ENCODE measurements at places on chromosomes 11 and 22.

DNA sequence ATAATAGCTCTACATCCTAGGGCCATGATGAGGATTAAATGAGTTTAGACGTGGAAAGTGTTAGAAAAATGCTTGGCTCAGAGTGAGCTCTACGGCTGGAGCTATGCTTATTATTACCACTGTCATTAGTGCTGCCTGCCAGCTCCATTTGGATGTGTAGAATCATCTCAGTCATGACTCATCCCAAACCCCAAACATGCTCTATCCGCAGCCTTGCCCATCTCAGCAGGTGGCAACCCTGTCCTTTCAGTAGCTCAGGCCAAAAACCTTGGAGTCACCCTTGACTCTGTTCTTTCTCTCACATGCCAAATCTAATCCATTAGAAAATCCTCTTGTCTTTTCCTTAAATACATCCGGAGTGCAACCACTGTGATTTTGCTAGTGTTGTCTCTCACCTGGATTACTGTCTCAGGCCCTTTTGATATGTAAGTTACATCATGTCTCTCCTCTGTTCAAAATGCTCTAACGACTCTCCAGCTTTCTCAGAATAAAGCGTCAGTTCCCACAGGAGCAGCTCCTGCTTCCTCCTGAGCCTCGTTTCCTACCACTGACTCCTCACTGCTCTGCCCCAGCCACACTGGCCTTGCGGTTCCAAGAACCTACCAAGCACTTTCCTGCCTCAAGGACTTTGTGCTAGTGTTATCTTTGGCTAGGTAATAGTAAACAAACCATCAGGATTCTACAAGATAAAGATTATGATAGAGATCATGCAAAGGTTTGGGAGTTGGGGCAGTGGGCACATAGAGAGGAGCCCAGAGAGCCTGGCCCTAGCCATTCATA, 10.5 kb upstream of the CHRM1 start:
- DNase-seq, result no peak

GRCh38 chr22:49933236-49934159, 15.1 kb downstream of the CRELD2 start:
- DNase-seq, result no peak

DNA sequence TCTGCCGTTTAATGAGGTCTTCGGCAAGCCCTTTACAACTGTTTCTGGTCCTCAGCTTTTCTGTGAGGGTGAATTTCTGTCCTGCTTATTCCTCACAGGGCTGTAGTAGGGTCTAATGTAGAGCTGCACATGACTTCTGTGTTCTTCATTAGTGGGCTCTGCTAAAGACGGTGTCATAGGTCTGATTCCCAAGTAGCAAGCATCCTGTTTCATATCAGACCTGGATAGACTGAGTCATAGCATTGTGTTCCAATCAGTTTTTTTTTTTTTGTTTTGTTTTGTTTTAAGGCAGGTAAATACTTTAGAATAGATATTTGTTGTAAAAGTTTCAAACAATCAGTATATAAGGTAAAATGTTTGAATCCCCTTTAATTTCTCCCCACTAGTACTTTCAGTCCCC, 35.4 kb downstream of the BIRC2 start:
- no peak for DNase-seq

DNA sequence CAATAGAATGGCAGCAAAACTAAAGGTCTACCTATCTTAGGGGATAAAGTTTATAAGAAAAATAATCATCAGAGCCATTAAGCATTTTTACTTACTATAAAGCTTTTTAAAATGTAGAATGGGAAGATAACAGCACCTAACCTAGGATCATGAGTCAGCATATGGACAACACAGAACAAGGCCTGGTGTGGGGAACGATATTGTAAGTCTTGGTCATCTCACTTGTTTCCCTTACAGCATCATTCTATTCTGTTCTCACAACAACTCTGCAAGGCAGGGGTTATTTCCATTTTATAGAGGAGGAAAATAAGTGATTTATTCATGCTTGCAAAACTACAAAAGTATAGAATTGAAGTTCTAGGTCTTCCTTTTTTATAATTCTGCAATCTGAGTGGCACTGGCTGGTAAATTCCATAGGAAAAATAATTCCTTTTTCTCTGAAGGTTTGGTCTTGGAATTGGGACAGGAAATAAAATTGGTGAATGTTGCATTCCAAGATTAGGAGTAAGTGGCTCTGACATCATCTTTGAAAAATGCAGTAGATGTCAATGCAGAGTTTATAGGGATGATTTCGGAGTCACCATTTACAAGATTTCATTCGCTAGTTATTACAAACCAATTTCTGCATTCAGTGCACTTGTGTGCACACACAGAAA, 423.0 kb downstream of the DYNC2H1 start:
- no peak for DNase-seq

DNA sequence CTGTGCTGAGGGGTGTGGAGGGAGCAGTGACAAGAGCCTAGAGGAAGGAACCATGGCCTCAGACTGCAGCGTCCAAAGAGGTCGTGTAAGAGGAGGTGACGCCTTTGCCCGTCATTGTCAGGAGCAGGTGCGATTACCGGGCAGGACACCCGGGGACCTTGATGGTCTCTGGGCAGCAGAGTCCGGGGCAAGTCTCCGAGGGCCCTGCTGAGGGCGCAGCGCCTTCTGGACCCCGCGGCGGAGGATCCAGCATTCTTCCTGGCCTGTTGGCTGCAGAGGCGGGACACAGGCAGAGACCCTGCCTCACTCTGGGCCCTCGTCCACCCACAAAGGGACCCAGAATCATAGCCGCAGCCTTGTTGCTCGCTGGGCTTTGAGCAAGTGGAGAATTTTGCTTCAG, 1168.8 kb downstream of the BRD1 start:
- no peak for DNase-seq

- no peak for DNase-seq
These were observed 27.8 kb downstream of the ANO1 start for GRCh38 chr11:70105755-70106571.

DNA sequence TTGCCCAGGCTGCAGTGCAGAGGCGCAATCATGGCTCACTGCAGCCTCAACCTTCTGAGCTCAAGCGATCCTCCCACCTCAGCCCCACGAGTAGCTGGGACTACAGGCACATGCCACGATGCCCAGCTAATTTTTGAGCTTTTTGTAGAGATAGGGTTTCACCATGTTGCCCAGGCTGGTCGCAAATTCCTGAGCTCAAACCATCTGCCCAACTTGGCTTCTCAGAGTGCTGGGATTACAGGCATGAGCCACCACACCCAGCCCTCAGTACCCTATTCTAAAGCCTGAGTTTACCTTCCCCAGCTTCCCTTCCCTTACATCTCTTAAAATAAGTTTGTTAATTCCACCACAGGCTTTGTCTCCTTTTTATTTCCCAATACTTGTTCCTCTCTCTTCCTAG, 59.1 kb downstream of the AMBRA1 start:
- no peak for DNase-seq

DNA sequence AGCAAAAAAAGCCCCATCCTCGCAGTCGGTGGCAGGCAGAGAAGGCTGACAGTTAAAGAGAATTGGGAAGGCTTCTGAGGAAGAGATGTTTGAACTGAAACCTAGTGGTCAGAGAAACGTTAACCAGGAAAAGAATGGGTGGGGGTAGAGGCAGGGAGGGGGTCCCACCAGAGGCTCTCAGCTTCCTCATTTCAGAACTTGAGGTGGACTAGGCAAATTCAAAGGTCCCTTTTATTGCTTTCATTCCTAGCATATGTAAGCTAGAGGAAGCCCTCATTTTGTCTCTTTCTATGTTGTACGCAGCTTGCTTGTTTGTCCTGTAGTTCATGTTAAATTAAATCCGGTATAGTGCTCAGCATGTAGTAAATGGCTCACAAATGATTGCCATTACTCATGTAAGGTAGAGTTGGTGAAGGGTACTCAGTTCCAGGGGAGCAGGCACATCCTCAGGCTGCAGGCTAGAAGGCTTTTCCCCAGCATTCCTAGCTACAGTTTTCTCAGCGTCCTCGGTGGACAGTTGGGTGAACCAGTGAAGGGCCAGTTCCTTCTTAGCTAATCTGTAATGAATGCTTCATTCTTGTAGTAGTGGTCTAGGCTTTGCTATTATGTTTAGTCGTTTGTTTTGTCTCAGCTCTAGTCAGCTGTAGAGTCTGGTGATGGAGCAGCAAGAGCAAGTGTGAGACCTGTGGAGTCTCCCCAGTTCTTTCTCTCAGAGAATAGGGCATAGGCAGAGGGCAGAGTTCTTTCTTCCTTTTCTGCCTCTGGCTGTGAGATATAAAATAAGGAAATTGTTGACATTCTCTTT, 58.6 kb downstream of the UVRAG start:
- no peak for DNase-seq

DNA sequence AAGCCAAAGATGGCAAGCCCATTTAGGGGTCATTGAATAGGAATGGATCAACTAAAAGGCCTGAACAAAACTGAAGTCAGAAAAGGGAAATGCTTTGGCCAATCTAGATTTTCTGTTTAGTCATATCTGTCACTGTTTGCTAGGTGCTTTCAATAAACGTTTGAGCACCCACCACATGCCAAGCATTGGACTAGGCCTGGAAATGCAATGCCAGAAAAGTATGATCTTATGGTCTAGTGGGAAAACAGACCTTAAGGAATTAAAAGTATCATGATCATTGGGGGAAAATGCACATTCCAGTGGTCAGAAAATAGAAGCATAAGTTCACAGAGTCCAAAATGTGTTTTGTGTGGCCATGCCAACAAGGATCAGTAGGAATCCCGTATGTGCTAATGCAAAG, 76.8 kb upstream of the BIRC3 start:
- DNase-seq, result no peak

GRCh38 chr22:22750335-22751042, 106.1 kb downstream of the GGTLC2 start:
- no peak for DNase-seq

- peak; percentile 36 for DNase-seq
These were observed 26.1 kb upstream of the ZBTB44 start for GRCh38 chr11:130340671-130341319.

DNA sequence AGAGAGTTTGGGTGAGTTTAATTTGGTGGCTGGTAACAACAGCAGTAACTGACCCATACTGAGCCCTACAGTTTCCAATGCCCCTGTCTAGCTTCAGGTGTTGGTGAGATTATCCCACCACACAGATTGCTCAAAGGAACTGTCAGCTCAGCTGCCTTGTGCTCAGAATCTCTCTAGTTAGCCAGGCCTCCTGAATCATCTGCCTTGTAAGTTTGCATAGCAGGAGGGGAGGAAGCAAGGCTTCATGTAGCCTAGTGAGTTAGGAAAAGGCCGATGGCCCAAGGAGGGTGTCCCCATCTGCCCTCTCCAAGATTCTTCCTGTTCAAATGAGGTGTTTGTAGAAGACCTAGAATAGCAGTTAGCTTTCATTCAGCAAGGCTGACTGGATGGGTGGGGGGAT, 74.3 kb downstream of the MICAL2 start:
- no peak for DNase-seq

DNA sequence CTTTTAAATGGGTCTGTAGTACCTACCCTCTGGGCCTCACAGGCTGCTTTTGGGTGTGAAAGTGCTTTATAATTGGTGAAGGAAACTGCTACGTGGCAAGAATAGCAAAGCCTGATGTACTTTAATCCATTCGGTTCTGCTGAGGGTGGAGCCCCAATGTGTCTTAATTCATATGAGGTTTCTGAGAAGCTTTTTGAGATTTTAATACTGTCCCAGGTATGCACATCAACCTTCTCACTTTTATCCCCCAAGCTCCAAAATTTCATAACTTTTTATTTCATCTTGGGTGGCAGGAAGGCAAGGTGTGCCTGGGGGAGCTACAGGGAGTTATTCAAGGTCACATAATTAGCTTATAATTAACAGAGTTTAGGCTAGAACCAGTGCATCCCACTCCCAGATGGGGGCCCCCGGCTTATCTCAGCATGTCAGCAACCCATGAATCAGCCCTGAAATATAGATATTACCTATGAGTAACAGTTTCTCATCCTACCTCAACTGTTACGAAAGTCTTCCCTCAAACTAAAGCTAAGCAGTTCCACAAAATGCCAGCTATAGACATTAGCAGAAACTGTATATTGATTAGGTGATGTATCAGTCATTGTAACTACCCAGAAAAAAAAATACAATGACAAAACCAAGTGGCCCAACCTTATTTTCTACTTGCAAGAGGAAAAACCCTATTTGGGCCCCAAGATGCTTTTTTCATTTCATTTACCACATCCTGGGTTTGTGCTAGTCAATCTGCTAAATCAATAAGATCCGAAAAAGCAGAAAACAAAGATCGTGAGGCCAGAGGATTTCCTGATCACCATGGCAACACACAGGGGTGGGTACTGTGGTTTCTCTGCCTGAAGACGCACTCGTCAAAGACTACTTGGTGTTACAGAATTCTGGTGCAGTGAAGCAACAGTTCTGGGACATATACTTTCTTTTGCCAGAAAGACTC, 26.7 kb downstream of the CD44 start:
- DNase-seq, result peak; percentile 97

DNA sequence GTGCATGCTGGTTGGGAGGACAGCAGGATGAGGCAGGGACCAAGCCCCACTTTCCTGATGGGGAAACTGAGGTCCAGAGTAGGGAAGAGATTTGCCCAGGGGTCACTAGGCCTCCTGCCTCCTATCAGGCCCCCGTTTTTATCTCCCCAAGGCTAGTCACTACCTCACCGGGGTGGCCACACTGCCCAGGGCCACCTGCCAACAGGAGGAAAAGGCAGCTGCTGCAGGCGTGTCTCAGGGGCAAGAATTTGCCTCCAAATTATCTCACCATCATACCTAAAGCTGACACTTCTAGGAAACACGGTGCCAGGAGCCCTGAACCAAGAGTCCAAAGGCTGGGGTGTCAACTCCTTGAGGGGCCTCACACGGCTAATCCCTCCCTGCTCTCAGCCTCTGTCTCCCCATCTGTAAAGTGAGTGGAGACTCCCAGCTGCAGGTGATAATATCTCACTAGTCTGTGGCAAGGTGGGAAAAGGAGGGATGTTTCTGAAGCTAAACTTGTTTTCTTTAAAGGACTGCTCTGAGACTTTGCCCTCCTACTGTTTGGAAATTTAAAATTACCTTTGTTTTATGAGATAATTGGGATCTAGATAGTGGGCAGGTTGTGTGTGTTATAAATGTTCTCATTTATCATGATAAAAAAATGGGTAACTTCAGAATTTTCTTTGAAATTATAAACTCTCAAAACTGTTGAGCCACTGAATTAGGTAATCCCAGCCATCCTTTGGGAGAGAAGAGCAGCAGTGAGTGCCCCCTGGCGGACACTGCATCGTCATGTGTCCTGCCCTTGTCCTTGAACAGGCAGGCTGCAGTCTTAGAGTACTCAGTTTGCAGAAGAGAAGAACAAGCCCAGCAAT, 60.0 kb downstream of the MYO7A start:
- DNase-seq, result peak; percentile 66

- no peak for DNase-seq
These were observed 27.4 kb downstream of the ZNF214 start for GRCh38 chr11:6992457-6993417.

DNA sequence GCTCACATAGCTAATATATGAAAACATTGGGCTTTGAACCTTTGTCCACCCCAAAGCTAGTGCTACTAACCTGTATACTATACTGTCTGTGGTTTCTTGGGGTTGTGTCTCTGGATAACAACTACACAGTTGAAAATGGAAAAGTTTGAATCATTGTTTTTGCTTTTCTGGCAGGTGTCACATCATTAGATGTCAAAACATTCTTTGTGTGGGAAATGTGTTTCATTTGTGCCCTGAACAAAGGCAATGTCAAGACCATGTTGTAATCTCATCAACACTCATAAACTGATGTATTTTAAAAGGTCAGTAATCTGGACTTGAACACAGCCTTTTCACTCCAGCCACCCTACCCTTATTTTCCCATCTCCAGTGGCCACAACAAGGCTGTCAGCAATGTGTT, 16.5 kb downstream of the SYT13 start:
- no peak for DNase-seq

GRCh38 chr11:133219543-133219942, 312.8 kb downstream of the OPCML start:
- no peak for DNase-seq
